ENCODE measurements at places on chromosomes 4 and X.
A peak's percentile ranks its signal among the peaks of the same experiment; 100 is the strongest.

- H3K27ac ChIP-seq = no peak overlapping the region
- no peaks in the 10 kb centered on the region for H3K4me1 ChIP-seq
- no peak overlapping the region for H3K4me3 ChIP-seq
- H3K27me3 ChIP-seq = no peaks in the 10 kb centered on the region
Observed at GRCh38 chrX:123920105-123920785, 41.3 kb upstream of the STAG2 start.

DNA sequence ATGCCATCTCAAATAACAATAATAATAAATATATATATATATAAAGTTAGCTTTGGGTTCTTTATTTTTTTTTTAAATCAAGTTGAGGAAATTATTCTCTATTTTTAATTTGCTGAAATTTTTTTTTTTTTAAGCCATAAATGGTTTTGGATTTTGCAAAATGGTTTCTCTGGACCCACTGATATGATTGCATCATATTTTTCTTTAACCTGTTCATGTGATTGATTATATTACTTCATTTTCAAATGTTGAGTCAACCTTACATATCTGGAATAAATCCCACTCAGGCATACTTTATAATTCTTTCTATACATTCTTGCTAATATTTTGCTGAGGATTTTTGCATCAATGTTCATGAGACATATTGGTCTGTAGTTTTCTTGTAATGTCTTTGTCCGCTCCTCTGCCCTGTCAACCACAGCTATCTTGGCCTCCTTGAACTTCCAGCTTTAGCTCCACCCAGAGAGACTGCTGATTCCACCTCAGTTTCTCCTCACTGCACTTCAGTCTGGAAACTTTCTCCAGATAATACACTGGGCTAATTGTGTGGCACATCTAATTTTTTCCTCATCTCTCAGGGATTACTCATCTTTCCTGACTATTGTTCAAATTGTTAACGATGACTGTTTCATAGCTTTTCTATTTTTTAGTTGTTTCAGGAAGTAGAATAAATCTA lies 160.9 kb upstream of the GIMD1 start:
- no peaks in the 10 kb centered on the region for H3K27me3 ChIP-seq
- H3K27ac ChIP-seq = no peak overlapping the region
- no peaks in the 10 kb centered on the region for H3K4me1 ChIP-seq
- no peak overlapping the region for H3K4me3 ChIP-seq
- no peaks in the 10 kb centered on the region for H3K36me3 ChIP-seq

- peaks cover 17% of the 10 kb centered on the region for H3K4me1 ChIP-seq
- H3K27me3 ChIP-seq = no peaks in the 10 kb centered on the region
- peaks cover 28% of the 10 kb centered on the region for H3K36me3 ChIP-seq
- no peak overlapping the region for H3K4me3 ChIP-seq
Observed at GRCh38 chr4:36164900-36165630, 79.2 kb downstream of the ARAP2 start.

DNA sequence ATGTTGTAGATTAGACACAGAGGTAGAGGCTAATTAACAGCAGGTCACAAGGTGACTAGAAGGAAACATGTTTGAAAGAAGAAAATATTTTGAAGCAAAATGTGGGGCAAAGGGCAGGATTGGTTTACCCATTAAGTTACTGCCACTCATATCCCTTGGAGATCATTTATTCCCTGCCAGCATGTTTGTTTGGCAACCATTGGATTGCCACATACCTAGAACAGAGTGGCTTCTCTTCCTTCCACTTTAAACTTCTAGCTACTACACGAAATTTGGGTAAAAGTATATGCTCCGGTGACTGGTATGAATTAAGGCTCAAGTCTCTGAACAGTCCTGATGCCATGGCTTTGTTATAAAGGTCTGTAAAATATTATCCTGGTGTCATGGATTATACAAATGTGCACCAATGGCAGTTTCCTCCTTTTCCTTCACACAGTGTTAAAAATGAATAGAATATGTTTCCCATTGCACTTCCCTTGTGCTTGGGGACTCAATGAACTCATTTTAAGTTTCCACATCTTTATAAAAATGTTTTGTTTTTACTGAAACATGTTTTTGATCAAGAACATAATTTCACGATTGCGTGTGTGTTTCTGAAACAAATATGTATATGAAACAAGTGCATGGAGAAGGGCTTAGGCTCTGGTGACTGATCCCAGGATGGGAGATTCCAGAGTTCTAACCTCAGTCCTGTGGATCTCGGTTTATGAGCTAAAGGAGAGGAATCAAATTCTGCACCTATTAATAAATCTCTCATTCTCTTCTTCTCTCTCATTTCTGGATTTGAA lies 12.3 kb downstream of the BMP3 start:
- H3K4me1 ChIP-seq = no peaks in the 10 kb centered on the region
- no peaks in the 10 kb centered on the region for H3K36me3 ChIP-seq
- no peak overlapping the region for H3K4me3 ChIP-seq
- DNase-seq = no peak

DNA sequence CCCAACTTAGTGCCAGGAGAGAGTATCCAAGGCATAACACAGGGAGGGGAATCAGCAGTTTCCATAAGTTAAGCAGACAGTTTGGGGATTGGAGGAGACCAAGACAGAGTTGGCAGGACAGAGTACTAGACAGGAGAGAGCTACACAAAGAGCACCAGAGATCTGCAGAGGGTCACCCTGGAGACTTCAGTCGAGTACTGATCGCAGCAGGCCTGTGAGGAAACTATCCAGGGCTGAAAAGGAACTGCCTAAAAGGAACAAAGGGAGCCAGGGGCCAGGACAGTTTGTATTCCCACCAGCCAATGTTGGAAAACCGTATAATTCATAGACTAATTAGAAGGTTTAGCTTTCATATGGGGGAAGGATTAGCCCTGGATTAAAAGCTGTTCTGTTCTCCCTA lies 80.6 kb upstream of the ENPP6 start:
- H3K27me3 ChIP-seq = peaks cover 2% of the 10 kb centered on the region
- H3K4me3 ChIP-seq = no peak overlapping the region
- DNase-seq = no peak
- no peak overlapping the region for H3K27ac ChIP-seq

- H3K4me1 ChIP-seq = no peaks in the 10 kb centered on the region
- H3K27ac ChIP-seq = no peak overlapping the region
- H3K36me3 ChIP-seq = no peaks in the 10 kb centered on the region
- H3K4me3 ChIP-seq = no peak overlapping the region
- H3K27me3 ChIP-seq = peaks cover 1% of the 10 kb centered on the region
Observed at GRCh38 chrX:131277543-131278136, 11.5 kb downstream of the IGSF1 start.

- H3K4me3 ChIP-seq = no peak overlapping the region
- no peak for DNase-seq
- peaks cover 3% of the 10 kb centered on the region for H3K27me3 ChIP-seq
- H3K4me1 ChIP-seq = no peaks in the 10 kb centered on the region
Observed at GRCh38 chr4:189974056-189974455, 33.4 kb downstream of the FRG1 start.

GRCh38 chr4:101833480-101833879 lies 43.0 kb downstream of the BANK1 start:
- no peak for DNase-seq
- peak overlapping the region; percentile 41 for H3K27ac ChIP-seq
- H3K27me3 ChIP-seq = peaks cover 3% of the 10 kb centered on the region
- H3K4me1 ChIP-seq = peaks cover 6% of the 10 kb centered on the region
- no peak overlapping the region for H3K4me3 ChIP-seq

GRCh38 chr4:81220271-81220670 lies 5.2 kb upstream of the PRKG2 start:
- no peak for DNase-seq
- no peaks in the 10 kb centered on the region for H3K36me3 ChIP-seq
- H3K4me3 ChIP-seq = no peak overlapping the region

DNA sequence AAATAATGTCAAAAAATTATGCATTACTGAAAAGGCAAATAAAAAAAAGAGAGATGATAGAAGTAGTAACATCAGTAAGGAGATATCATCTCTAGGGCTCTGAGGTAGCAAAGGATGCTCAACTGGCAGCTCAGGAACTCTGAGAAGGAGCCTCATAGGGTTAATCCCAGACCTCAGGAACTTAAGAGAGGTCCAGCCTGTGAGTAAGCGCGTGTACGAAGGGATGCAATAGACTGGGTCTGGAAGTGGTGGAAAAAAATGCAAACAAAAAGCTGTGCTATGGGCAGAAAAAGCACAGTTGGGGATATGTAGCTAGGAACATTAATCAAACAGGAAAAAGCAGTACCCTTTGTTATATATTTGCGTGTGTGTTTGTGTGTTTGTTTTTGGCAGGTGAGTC lies 282.0 kb downstream of the GALNTL6 start:
- H3K4me3 ChIP-seq = no peak overlapping the region
- no peak overlapping the region for H3K27ac ChIP-seq
- no peaks in the 10 kb centered on the region for H3K36me3 ChIP-seq
- no peaks in the 10 kb centered on the region for H3K27me3 ChIP-seq
- DNase-seq = no peak
- H3K4me1 ChIP-seq = no peaks in the 10 kb centered on the region

DNA sequence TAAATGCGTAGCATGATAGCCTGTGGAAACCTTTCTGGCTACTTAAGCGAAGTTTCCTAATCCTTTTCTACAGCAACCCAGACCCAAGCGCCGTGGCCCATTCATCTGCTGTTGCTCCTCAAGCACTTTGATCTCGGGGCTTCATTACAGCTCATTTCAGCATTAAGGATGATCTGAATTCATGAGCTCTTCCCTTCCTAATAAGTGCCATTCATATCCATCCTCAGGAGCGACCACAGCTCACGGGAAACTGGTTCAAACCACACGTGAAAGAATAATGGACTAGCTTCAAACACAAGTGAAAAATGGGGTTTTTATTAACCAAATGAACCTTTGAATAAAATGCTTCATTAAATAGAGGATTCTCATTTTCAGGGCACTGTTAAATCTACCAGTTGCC lies 202.6 kb upstream of the LEF1 start:
- DNase-seq = no peak
- no peaks in the 10 kb centered on the region for H3K36me3 ChIP-seq
- no peak overlapping the region for H3K27ac ChIP-seq
- peaks cover 21% of the 10 kb centered on the region for H3K27me3 ChIP-seq

GRCh38 chr4:125891597-125892258 lies 577.0 kb downstream of the FAT4 start:
- no peak overlapping the region for H3K27ac ChIP-seq
- DNase-seq = no peak

DNA sequence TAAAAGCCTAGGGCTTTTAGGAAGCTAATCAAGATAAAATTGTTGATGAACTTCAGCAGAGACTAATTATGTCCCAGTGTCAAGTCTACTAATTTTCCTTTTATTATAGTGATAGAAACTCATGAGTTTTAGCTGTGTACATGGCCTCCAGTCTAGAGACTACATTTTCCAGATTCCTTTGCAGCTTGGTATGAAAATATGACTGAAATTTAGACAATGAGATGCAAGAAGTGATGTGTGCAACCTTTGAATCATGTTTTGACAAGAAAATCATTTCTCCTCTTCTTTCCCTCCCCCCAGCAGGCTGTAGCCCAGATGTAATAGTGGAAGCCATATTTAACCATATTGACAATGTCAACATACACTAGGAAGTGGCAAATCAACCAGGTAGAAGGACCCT lies 30.3 kb upstream of the IL13RA2 start:
- no peaks in the 10 kb centered on the region for H3K27me3 ChIP-seq
- no peaks in the 10 kb centered on the region for H3K36me3 ChIP-seq
- H3K4me1 ChIP-seq = no peaks in the 10 kb centered on the region
- no peak overlapping the region for H3K4me3 ChIP-seq
- no peak for DNase-seq

GRCh38 chr4:101346351-101347266 lies 717 bp downstream of the PPP3CA start:
- peaks cover 43% of the 10 kb centered on the region for H3K4me1 ChIP-seq
- H3K4me3 ChIP-seq = peak overlapping the region; percentile 90
- H3K27ac ChIP-seq = peak overlapping the region; percentile 83
- peak; percentile 56 for DNase-seq
- H3K36me3 ChIP-seq = no peaks in the 10 kb centered on the region

- no peaks in the 10 kb centered on the region for H3K36me3 ChIP-seq
- H3K27ac ChIP-seq = no peak overlapping the region
- H3K27me3 ChIP-seq = peaks cover 2% of the 10 kb centered on the region
- H3K4me1 ChIP-seq = no peaks in the 10 kb centered on the region
- DNase-seq = no peak
Observed at GRCh38 chr4:140296335-140297220, 76.9 kb upstream of the SCOC start.

DNA sequence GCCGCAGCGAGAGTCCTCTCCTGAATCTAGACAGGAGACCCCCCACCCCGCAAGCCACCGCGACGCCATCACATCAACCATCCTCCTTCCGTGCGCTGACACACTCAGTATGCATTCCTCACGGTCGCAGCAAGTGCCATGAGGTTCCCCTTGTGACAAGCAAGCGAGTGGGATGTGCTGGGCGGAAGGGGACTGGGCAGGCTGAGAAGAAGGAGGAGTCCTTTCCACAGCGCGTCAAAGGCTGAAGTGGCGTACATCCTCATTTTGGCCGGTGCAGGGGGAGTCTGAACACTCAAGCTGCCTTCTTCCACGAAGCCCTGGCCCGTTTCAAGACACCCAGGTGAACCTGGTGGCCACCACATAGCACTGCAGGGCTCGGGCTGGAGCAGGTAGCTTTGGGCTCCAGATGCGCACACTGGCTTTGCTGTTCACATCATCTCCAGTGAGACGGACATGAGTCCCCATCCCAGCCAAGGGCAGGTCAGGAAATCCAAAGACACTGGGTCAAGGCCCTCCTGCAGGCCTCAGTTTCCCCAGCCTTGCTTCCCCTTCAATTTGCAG lies 30.4 kb downstream of the CCNQ start:
- peaks cover 5% of the 10 kb centered on the region for H3K4me1 ChIP-seq
- DNase-seq = no peak
- H3K27ac ChIP-seq = no peak overlapping the region
- H3K36me3 ChIP-seq = no peaks in the 10 kb centered on the region
- no peaks in the 10 kb centered on the region for H3K27me3 ChIP-seq

GRCh38 chr4:118742050-118742449 lies 56.9 kb downstream of the METTL14 start:
- H3K4me3 ChIP-seq = no peak overlapping the region
- DNase-seq = no peak

DNA sequence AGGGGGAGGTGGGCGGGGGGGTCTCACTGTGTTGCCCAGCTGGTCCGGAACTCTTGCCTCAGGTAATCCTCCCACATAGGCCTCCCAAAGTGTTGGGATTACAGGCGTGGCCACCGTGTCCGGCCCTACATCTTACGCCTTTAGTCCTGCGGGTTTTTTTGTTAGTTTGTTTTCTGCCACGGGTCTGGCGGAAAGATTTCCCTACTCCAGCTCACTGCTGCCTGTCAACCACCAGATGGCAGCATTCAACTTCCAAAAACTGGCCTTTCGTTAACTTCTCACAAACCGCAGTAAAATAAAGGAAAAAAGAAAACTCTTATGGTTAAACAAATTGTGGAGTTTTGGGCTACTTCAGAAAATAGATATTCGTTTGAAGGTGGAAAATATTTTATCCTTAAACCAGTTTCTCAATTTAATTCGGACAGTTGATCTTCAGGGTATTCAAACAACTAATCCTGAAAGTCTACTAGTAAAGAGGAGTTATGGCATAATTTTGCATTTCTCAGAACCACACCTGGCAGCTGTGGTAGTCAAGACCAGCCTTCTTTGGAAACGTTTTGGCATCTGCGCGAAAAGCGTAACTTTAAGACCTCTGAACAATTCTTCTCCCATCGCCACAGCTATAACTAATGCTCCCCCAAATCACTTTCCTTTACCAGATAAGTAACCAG lies 41.1 kb downstream of the LUZP4 start:
- H3K36me3 ChIP-seq = no peaks in the 10 kb centered on the region
- H3K4me1 ChIP-seq = no peaks in the 10 kb centered on the region
- H3K27me3 ChIP-seq = peaks cover 2% of the 10 kb centered on the region
- no peak for DNase-seq
